WTC11 (cell line): ENCODE measurements at places on chromosomes 3 and 15. TPM values are rescaled to one million over a fixed set of nuclear protein-coding genes. Genes with fewer than 3 reads are reported as not detected.

Gene DAZL
- total RNA-seq: 3.3 to 4.3 TPM (median 3.9 TPM) in 3 replicates

Gene GLT8D1
- 41.2 to 46.0 TPM (median 43.8 TPM) in 3 replicates for total RNA-seq

GRCh38 chr15:45666119-45666875 is 31.5 kb downstream of the SQOR start:
- no peak for DNase-seq

Gene RHOV
- 5.0 to 5.4 TPM (median 5.1 TPM) in 3 replicates for total RNA-seq

Gene SLC22A14
- total RNA-seq: 0.09 TPM in 1 of 3 replicates, not detected in the others

- DNase-seq: no peak
Measured at GRCh38 chr15:66722757-66723540, 20.9 kb downstream of the SMAD6 start.

GRCh38 chr3:25513642-25514266 is 85.7 kb downstream of the RARB start:
- DNase-seq: no peak

Gene ZBTB47
- total RNA-seq: 5.2 to 5.9 TPM (median 5.6 TPM) in 3 replicates

Gene SPATA12
- total RNA-seq: 0.18 to 0.39 TPM (median 0.37 TPM) in 3 replicates

GRCh38 chr3:126525091-126525852 is 1.3 kb downstream of the CHST13 start:
- DNase-seq: no peak

DNA sequence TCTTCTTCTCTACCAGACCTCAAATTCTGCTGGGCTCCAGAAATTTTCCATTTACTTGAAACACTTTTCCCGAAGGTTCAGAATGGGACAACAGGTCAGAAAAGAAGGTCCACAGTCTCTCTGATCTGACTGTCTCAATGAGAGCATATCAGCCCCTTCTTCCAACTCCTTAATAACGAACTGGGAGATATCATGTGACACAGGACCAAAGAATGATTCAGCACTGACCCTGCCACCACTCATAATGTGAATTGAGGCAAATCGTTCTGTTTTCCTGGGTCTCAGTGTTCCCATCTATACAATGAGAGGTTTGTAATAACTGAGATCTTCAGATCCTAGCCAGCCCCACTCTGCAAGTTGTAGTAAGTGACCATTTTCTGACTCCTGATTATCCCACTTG is 500.5 kb downstream of the NTRK3 start:
- DNase-seq: no peak

- DNase-seq: peak; percentile 26
Measured at GRCh38 chr3:120742849-120743365, 363 bp downstream of the GTF2E1 start.

DNA sequence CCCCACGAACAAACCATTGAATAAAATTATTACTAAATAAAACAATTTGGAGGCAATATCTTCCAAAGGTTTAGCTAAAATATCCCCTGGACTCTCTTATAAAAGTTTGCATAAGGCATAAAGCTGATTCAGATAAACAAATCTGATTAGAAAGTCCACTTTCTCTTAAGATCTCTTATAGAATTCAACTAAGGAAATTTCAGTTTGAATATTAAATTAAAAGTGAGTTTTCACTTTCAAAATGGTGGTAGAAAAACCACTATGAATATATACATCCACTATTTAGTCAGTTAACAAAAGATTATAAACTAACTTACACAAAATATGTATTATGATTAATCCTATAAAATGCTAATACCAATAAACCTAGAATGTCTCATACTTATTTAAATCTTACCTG is 424.9 kb downstream of the MECOM start:
- DNase-seq: no peak

- no peak for DNase-seq
Measured at GRCh38 chr15:89917442-89918101, 4.8 kb upstream of the ARPIN start.

Gene ABHD17C
- total RNA-seq: 23.6 to 29.0 TPM (median 23.6 TPM) in 3 replicates

DNA sequence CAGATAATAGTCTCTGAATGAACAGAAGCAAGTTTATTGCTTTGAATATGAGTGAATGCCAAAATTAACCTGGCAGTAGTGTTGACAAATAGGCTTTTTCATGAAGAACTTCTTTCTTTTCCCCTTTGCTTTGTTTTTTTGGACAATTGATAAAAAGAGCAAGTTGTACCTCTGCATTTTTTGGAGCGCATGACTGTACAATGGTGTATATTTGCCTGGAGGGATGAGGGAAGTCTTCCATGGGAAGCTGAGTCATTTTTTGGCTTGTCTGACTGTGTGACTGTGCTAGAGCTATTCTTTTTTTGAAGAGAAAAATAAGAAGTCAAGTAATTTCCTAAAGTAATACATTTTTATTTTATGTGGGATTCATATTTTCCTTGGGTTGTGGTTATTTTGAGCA is 186.9 kb downstream of the KLHL25 start:
- DNase-seq: no peak

GRCh38 chr15:49860101-49860500 is 239.3 kb downstream of the DTWD1 start:
- no peak for DNase-seq

Gene PPARG
- total RNA-seq: 0.30 to 0.79 TPM (median 0.66 TPM) in 3 replicates

DNA sequence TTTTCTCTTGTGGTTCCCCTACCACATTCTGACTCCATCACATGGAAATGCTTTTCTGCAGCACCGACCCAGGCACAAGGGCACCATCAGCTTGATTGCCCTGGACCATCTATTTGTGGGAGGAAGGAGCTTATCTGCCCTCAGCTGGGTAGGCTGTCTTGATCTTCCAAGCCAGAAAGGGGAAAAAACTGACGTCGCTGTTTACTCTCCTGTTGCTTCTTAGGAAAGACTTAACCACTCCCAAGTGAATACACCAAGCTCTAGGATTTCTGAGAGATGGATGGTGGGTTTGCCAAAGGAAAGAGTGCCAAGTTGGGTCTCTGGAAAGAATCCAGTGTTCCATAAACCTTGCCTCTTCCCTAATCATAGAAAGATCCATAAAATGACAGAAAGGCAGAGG is 4.0 kb downstream of the TNFAIP8L3 start:
- DNase-seq: no peak

Gene GOLGA6L7
- total RNA-seq: not detected in 3 replicates

GRCh38 chr3:67109651-67110204 is 111.6 kb downstream of the KBTBD8 start:
- no peak for DNase-seq
